ENCODE measurements at places on chromosomes 2 and 18.

DNA sequence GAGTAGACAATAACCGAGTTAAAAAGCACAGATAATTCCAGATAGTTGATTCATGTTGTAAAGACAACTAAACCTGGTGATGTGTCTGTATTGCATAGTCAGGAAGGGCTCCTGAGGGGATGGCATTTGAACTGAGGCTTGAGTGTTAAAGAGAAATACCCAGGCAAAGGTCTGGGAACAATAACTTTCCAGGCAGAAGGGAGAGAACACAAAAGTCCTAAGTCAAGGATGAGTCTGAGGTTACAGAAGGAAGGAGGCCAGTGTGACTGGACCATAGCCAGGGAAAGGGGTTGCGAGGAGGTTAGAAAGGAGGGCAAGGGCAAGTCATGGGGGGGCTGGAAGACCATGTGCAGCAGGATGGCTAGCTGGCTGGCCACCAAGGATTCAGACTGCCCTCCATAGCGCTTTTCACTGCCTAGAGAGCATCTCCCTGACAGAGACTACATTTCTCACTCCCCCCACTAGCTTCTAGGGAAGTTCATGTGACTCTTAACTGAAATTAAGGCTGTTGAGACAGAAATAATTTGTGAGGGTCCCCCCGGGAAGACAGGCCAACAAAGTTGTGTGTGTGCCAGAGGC is 135.5 kb upstream of the CREB1 start:
- no peak for DNase-seq

GRCh38 chr18:34965108-34965507 is 76.1 kb upstream of the MAPRE2 start:
- no peak for DNase-seq

GRCh38 chr2:96404446-96405373 is 69.1 kb downstream of the NCAPH start:
- DNase-seq, result no peak

GRCh38 chr2:137764646-137765045 is 199.6 kb upstream of the HNMT start:
- DNase-seq, result no peak

- no peak for DNase-seq
These were observed 85.9 kb upstream of the FOXI3 start for GRCh38 chr2:88538362-88538917.

DNA sequence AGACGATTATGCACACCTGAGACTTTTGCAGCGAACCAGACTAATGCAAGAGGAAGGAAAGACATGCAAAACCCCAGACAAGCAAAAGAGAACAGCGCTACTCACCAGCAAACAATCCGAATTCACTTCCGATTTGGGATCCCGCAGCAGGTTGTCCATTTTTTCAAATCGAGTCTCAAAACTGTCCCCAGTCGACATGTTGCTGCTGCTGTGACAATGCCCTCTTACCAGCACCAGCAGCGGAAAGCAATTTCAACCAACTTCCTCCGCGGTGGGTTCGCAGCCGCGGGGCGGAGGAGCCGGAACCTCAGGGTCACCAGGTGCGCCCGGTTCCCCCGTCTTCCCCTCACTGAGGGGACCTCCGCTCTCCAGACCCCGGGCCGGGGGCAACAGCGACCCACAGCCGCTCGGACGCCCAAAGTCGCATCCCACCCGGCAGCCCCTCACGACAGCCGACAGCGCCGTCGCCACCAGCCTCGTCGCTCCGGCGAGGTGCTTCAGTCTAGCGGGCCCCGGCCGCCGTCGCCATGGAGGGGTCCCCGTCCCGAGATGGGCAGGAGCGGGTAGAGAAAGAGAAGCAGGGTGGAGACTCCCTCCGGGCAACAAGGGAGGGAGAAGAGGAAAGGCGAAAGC is 784 bp downstream of the ROCK1 start:
- peak; percentile 80 for DNase-seq

DNA sequence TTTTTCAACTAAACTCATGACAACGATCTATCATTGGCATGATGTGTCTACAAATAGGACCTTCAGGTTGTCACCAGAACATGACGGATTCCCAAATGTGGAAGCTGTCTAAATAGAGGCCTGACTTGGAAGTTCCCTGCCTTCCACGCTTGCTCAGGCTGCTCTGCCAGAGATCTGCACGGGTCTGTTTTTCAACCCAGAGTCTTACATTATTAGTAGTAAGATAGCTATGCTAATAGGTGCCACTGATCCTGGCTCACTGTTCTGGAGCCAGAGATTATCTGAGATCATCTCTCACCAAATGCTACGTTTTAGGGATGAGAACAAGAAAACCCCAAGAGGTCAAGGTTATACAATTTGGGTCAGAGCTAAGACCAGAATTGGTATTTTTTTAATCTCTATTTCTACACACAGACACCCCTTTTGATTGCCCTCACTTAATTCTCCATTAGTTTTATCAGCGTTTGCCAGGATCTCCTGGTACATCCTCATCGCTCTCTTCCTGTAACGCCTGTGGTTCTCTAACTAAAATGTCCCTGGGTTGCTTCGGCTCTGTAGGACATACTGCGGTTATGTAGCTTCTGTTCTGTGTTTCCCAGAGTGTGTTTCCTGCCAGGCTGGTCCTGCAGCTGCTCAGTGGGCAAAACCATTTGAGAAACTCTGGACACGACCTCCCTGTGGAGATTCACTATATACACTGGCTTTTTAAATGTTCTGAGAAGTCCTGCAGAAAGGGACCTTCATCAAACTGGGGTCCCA is 5.7 kb downstream of the CDC42EP3 start:
- DNase-seq, result no peak

- DNase-seq, result no peak
These were observed 57.5 kb upstream of the TGIF1 start for GRCh38 chr18:3392467-3392855.

DNA sequence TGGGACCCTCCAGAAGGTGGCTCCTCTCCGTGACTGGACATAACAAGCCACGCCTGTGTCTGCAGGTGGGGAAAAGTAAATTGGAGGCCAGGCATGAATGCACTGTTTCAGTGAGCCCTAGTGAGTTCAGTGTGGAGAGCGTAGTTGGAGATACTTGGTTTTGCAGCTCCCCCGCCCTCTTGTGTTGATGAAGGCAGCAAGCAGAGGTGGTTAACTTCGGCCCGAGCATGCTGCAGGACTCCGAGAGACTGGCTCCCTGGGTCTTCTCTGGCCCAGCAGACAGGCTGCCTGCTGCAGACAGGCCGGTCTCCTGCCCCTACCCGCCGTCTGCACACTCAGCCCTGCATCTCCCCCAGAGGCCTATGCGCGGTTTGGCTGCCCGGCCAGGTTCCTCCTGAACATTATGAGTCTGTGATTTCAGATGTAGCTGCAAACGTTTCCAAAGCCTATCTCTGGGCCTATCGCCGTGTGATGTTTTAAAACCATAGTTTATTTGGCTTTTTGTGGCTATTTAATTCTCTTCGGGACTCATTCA is 102.4 kb downstream of the LDLRAD4 start:
- no peak for DNase-seq

DNA sequence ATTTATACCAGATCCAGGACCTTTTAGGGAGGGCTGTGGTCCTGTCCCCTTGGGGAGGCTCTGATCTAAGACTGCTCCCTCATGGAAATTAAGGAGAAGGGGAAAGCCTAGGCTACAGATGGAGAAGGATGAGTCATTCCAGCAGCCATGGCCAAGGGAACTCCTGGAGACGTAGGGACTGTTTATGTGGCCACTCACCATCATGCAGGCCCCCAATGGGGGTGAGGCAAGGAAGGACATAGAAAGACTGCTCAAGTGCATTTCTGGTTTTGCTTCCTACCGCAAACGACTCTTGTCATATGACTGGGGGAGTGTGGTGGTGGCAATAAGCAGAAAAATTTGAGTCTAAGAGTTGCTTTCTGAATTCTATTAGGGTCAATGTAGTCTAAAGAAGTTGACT is 54.0 kb upstream of the CYP1B1 start:
- no peak for DNase-seq

DNA sequence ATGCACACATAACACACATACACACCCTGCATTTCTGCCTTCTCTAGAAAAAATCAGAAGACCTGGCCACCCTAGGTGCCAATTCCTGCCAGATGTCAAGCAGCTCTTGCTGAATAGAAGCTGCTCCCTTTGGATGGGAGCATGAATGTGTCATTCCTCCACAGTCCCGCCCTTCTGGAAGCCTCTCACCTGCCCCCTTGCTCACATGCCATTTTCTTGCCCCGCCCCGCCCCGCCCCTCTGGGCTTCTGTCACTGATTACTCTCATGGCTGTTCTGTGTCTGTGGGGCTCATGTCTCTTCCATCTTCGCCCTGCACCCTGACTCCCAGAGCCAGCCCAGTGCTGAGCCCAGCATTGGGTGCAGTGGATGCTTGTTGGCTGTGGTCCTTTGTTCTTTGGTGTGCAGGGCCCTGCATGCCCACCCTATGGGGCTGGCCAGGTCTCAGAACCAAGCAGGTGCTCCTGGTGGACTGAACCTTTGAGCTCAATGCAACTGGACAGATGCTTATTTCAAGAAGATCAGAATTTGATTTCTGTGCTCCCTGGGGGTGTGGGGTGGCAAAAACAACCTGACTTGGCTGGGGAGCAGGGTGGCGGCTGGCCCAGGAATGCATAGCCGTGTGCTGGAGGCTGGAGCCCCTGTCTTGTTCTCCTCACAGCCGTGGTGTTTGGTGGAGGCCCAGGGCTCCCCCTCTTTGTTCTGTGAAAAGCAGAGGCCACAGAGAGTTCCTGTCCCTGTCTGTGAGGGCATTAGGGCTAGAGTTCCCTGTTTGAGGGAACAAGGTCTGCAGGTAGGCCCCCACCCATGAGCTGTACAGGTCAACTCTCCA is 140.6 kb upstream of the GLI2 start:
- DNase-seq, result no peak
